ENCODE measurements at places on chromosomes 3 and 15.

DNA sequence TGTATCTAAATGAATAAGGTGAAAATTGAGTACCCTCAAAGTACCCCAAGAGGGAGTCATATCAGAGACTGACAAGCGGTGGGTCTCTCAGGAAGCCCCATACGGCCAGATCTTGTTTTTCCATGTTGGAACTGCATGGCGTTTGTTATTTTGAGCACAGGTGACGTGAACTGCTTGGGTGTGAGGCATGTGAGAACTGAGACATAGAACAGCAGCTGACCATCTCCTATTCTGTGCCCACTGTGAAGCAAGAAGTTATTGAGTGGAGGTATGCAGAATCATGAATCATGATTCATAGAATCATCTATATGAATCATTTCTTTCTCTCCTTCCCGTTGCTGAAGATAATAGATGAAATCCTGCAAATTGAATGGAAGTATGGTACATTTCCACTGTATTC lies 4.6 kb downstream of the VPS8 start:
- DNase-seq, result no peak

- no peak for DNase-seq
Measured at GRCh38 chr3:1275495-1275894, 182.7 kb downstream of the CNTN6 start.

DNA sequence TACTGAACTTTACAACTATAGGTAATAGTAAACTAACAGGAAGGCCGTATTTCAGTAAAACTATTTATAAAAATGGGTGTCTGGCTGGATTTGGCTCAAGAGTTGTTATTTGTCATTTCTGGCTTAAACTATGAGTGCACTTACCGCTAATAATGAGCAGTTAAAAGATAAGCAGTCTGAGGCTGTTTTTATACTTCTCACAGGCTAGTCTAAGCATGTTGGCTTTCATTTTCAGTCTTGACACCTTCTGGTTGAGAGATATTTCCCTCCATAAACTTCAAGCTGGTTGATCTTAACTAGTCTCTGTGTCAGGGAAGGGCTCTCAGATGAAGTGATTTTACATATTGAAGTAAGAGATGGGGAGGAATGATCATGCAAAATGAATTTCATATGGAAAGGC lies 96.1 kb downstream of the RSRC1 start:
- DNase-seq, result no peak

DNA sequence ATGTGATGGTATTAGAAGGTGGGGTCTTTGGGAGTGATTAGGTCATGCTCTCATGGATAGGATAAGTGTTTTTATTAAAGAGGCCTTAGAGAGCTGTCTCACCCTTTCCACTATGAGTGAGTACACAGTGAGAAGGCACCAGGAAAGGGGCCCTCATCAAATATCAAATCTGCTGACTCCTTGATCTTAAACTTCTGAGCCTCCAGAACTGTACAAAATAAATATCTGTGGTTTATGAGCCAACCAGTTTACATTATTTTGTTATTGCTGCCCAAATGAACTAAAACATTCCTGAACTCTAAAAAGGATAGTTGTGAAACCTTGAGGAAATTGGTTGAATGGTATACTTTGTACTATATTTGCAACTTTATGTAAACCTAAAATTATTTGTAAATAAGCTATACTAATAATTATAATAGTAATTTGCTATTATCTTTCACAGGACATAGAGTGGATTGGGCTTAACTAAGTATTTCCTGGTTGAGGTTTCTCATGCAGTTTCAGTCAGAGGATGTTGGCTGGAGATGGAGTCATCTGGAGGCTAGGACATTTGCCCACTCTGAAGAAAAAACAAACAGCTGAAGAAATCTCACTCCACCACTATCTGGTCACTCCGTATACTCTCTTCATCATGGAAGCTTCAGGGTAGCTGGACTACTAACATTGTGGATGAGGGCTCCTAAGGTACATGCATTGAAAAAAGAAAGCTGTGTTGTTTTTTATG lies 1068.6 kb upstream of the CADM2 start:
- DNase-seq, result no peak

DNA sequence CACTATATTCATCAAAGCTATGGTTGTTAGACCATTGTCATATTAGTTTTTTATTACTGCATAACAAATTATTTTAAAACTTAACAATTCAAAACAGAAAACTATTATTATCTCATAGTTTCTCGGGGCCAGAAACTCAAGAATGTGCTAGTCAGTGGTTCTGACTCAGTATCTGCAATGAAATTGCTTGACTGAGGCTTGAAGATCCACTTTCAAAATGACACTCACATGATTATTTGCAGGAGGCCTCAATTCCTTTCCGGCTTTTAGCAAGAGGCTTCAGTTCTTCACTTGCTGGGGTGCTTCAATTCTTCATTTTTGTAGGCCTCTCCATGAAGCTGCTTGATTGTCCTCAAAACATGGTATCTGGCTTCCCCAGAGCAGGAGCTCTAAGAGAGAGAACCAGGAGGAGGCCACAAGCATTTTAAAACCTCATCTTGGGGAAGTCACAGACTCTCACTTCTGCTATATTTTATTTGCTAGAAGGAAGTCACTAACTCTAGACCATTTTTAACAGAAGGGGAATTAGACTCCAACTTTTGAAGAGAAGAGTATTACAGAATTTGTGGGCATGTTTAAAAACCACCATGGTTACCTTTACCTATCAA lies 383.7 kb downstream of the MFSD1 start:
- no peak for DNase-seq

DNA sequence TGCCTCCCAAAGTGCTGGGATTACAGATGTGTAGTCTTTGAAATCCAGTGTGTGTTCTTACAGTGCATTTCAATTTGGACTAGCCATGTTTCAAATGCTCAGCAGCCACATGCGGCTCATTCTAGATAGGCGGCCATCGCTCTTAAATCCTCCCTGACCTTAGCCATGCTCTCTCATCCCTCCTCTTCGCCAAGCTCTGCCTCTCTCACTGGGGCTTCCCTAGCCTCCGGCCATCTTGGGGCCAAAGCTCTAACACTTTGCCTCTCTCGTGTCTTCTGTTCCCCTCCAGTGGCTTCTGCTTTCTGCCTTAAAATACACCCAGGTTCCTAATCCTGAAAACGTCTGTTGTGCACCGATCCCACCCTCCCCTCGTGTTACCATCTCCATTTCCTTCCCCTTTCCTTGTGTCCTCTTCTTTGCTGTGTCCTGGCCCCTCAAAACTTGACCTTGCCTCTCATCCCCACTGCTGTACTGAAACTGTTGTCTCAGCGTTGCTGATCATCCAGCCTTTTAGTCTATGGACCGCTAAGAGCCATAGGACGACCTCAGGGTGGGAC lies 1.4 kb upstream of the GHRL start:
- no peak for DNase-seq

- DNase-seq, result no peak
Measured at GRCh38 chr3:58719684-58720083, 53.1 kb upstream of the FAM3D start.

- DNase-seq, result no peak
Measured at GRCh38 chr3:148020861-148021260, 611.7 kb downstream of the ZIC1 start.

- no peak for DNase-seq
Measured at GRCh38 chr15:63380808-63381282, 801 bp downstream of the CA12 start.

GRCh38 chr3:69784954-69785514 lies 45.8 kb downstream of the MITF start:
- no peak for DNase-seq

GRCh38 chr3:85726241-85726640 lies 767.5 kb downstream of the CADM2 start:
- DNase-seq, result no peak

DNA sequence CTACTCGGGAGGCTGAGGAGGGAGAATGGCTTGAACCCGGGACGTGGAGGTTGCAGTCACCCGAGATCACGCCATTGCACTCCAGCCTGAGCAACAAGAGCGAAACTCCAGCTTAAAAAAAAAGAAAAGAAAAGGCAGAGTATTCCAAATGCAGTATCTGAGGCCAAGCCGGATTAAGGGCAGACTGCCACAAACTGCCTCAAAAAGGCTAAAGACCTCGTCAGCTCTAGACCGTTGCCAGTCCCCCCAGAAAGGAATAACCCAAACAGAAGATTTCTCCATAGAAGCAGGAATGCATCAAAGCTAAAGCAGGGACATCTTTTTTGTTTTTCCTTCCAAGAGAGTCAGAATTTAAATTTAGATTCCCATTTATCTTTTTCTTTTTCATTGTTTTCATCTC lies 72.9 kb downstream of the TM4SF4 start:
- no peak for DNase-seq

DNA sequence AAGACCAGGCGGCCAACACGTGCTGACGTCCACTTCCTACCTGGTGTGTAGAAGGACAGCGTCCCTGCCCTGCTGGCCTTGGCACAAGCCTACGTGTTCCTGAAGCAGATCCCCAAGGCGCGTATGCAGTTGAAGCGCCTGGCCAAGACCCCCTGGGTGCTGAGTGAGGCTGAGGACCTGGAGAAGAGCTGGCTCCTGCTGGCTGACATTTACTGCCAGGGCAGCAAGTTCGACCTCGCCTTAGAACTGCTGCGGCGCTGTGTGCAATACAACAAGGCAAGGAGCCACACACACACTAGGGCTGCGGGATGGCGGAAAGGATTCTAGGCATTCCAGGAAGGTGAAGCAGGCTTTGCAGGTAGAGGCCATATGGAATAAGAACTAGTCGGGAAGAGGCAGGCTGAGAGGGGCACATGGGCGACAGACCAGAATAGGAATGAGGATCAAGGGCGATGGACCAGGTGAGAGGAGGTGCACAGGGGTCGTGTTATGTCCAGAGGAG lies 15.9 kb downstream of the CSRNP1 start:
- DNase-seq, result no peak

DNA sequence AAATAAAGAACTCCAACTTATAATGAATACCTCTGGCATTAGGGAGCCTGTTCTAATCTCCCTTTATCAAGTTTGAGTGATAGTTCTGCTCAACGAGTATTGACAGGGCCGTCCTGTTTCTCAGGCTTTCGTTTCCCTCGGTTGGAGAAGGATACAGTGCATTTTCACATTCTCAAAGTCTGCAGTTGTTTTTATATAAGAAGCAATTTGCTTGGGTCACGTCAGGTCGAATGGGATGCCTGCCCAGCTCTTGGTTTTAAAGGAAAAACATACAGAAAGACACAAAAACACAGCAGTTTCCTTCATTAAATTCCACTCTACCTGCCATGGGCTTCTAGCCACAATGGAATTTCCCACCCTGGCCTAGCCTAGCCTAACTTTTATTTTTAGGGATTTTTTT lies 366.3 kb downstream of the TIGIT start:
- DNase-seq, result no peak

DNA sequence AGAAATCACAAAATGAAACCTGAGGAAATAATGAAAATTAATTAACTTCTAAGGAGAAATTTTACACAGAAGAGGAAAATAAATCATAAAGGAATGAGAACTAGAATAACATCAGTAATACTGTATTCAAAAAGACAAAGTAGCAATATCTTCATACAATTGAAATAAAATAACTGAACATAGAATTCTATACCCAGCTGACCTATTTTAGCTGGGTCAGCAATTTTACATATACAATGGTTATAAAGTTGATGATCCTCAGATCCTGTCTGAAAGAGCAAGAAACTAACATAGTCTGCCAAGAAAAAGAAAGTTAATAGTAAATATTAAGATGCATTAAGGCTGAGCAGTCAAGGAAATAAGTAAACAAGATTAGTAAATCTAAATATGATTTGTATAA lies 93.0 kb upstream of the P3H2 start:
- no peak for DNase-seq

DNA sequence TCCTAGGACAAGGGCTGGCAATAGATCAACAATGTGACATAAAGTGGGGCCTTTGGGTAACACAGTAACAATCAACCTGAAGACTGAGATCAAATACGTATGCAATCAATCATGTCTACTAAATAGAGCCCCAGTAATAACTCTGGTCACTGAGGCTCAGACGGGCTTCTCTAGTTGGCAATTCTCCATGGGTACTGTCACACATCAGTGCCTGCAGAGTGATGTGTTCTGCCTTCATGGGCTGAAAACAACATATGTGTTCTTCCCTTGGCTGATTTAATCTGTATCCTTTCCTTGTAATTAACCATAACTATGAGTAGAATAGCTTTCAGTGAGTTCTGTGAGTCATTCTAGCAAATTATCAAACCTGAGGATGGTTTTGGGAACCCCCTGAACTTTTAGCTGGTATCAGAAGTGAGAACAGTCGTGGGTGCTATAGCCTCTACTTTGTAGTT lies 113.6 kb downstream of the TMCO5A start:
- no peak for DNase-seq

Measured in NCI-H1930 (cell line).